Hindlimb muscle (tissue), 1 donor: ENCODE measurements at places on chromosomes 1 and 21. TPM values are rescaled to one million over a fixed set of nuclear protein-coding genes. Genes with fewer than 3 reads are reported as not detected.

Gene CD1D
- 1.9 TPM for polyA plus RNA-seq

Gene NR5A2
- polyA plus RNA-seq = 3.0 TPM

Gene DOP1B
- 11.3 TPM for polyA plus RNA-seq

Gene TUFT1
- polyA plus RNA-seq = 8.8 TPM

Gene OPRD1
- 0.74 TPM for polyA plus RNA-seq

Gene NEK7
- 37.2 TPM for polyA plus RNA-seq

Gene FAM20B
- polyA plus RNA-seq = 28.2 TPM

Gene PPM1J
- polyA plus RNA-seq = 3.8 TPM

Gene PDC
- polyA plus RNA-seq = 0.27 TPM

Gene SPSB1
- polyA plus RNA-seq = 7.0 TPM

Gene COL16A1
- polyA plus RNA-seq = 121 TPM

Gene CELA2A
- 0.84 TPM for polyA plus RNA-seq

Gene ERRFI1
- polyA plus RNA-seq = 7.6 TPM

Gene LEFTY1
- polyA plus RNA-seq = 0.52 TPM

Gene IVL
- 0.36 TPM for polyA plus RNA-seq

Gene CIART
- polyA plus RNA-seq = 2.3 TPM

Gene IFFO2
- polyA plus RNA-seq = 6.2 TPM

Gene IL22RA1
- not detected for polyA plus RNA-seq

Gene CCDC27
- polyA plus RNA-seq = 0.14 TPM

DNA sequence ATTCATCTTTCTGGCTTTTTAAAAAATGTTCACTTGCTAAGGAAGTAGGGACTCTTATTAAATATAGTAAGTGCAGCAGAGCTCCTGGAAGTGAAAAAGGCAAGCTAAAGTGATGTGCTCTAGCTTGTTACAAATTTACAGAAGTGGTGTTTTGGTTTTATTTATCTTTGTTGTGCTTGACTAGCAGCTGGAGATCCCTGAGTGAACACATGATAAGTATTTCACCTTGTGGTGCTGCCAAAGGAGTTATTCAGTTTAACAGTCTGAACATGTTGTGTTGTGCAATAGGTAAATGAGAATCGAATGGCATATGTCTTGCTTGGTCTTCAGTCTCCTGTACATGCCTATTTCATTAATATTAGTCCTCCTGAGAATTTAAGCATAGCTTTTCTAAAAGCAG is 315.7 kb downstream of the TPR start:
- DNase-seq = no peak

- DNase-seq = peak; percentile 23
Measured at GRCh38 chr1:231161667-231162296, at the start of gene TRIM67. TSS of gene TRIM67 (plus strand) at chr1:231162058. CDS start at chr1:231162970, 912 bp downstream.

DNA sequence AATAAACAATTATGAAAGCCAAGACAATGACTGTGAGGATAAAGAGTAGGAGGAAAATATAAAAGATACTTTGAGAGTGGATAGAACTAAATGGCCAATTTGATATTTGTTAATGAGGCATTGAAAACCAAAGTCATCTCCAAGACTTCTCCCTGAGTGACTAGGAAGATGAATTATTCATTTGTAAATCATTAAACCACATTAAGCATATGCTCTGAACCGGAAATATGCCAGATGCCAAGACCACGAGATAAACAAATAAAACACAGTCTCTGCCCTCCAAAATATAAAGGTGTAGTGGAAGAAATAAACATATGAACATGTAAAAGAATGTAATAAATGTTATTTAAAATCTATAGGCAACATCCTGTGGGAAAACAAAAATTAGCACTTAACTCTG is 78.8 kb downstream of the MRPL39 start:
- DNase-seq = no peak

GRCh38 chr1:905811-906599 is 17.7 kb upstream of the SAMD11 start:
- no peak for DNase-seq

GRCh38 chr1:166007176-166007575 is 159.6 kb downstream of the FAM78B start:
- DNase-seq = no peak

- DNase-seq = no peak
Measured at GRCh38 chr21:42844411-42845113, 34.8 kb downstream of the WDR4 start.

- peak; percentile 41 for DNase-seq
Measured at GRCh38 chr1:154557939-154558719, at the start of gene UBE2Q1. TSS of gene UBE2Q1 (minus strand) at chr1:154558662. CDS start at chr1:154558553, 109 bp downstream.

DNA sequence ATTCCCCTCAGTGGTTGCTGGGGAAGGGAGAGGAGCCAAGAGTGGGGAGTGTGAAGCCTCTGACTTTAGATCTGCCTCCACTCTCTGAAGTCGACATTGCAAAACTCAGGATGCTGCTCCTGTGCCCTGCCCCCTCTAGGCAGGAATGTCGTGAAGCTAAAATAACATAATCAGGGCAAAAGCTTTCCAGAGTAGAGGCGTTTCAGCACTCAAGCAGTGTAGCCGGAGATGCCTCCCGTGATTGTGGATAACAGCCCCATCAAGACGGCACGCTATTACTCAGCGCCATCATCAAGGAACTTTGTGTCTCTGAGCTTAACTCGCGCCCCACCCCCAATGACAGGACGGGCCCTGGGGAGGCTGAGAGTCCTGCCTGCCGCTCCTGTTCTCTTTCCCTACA is 60.0 kb downstream of the FBXO2 start:
- DNase-seq = no peak

GRCh38 chr1:21775550-21775914 is 7.4 kb downstream of the USP48 start:
- DNase-seq = no peak

DNA sequence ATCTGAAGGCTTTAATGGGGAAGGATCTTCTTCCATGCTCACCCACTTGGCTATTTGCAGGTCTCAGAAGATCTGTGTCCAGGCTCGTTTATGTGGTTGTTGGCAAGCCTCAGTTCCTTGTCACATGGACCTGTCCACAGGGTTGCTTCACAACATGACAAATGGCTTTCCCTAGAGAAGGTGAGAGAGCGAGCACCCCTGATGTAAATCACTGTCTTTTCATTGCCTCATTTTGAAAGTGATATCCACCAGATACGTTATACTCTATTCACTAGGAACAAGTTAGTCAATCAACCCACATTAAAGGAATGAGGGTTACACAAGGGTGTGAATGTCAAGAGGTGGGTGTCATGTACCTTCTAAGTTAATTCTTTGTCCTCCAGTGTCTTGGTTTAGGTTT is 433.3 kb downstream of the RPS6KC1 start:
- no peak for DNase-seq

DNA sequence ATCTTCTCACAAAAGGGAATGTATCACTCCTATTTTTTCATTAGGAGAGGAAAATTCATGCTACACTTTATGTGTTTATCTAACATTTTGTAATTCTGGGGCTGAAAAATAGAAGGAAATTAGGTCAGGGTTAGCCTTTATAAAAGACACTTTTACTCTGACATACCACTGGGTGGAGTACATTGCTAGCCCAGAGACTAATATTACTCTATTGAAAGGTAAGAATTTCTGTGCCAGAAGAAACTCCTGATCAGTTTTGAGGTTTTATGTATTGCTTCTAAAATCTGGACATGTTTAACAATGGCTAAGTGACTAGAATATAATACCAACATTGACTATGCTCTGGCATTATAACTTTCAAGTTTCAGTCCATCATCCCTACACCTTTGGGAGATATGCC is 724.6 kb downstream of the USP25 start:
- DNase-seq = no peak

DNA sequence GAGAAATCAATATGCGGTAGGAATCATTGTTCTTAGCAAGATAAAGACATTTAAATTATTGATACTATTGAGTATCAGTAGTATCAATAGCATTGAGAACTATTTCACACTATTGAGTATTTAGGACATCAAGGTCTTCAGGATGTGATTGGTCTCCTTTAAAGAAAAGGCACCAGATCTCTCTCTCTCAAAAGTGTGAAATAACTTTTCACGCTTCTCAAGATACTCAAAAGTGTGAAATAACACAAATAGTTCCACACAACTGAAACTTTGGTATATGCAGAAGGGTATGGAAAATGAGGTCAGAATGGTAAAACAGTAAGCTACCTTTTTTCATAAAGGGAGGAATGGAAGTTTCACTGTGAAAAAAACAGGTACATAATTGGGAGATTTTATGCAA is 6.7 kb upstream of the PYHIN1 start:
- DNase-seq = no peak

DNA sequence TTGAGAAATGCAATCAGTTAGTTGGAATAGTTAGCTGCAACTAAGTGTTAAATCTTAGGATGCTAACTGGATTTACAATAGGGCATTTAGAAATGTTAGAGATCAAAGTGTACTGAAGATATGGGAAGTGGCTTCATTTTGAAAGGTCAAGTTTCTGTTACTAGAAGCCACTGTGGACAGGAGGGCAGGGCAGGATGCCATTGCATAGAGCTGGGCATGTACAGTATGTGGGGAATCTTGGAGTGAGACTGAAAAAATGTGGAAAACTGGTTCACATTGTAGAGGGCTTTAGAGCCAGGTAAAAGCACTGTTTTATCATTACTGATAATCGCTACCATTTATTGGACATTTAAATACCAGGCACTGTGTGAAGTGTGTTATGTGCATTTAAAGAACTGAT is 31.0 kb downstream of the ARID1A start:
- no peak for DNase-seq

- DNase-seq = no peak
Measured at GRCh38 chr1:155555915-155556314, 6.7 kb downstream of the ASH1L start.

GRCh38 chr1:8333246-8333987 is 15.5 kb downstream of the SLC45A1 start:
- DNase-seq = no peak

DNA sequence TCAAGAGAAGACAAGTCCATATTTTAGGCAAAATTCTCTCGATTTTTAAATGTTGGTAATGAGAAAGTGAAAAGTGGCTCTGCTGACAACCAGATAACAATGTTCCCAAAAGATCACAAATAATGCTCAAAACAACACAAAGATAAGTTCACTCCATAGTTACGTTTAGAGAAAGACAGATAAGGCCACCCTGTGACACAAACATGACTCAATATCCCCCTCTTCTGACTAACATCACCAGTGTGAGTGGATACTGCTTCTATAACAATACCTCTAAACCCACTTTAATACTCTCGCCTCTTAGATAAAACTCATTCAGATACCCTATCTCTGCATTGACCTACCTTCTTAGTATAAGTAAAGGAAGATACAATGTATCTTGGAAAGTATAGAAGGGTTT is 51.2 kb upstream of the RGS7 start:
- no peak for DNase-seq

DNA sequence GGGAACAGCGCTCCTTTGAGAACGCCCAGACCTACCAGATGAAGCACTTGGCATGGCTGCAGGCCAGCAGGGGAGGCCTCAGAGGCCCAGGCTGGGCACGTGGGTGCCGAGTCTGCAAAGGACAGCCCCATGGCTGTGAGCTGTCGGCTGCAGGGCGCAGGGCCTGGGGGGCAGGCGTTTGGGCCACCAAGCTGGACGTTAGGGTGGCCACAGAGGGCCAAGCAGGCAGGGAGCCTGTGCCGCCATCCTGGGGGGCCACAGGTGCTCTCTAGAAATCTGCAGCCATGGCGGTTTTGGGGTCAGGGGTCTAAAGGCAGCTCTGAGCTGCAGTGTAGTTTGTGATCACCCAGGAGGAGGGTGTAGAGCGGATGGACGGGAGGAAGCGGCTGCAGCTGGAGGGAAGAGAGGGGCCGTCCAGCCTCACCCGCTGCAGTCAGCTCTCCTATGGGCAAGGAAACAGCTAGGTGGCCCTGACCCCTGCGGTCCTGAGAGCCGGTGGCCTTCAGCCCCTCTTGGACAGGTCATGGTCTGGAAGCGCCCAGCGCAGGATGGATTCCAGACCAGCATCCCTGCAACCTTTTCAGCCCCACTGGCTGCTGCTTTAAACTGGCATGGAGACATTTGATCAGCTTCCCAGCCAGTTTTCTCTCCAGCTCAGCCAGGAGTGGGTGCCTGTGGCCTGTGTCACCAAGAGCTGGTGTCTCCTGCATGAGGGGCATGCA is 11.0 kb downstream of the IBA57 start:
- DNase-seq = no peak

- DNase-seq = no peak
Measured at GRCh38 chr1:35173491-35173890, 19.5 kb downstream of the SFPQ start.

- peak; percentile 68 for DNase-seq
Measured at GRCh38 chr1:210407207-210407886, 78.6 kb downstream of the HHAT start.

- DNase-seq = no peak
Measured at GRCh38 chr1:217542837-217543236, 88.1 kb downstream of the GPATCH2 start.

DNA sequence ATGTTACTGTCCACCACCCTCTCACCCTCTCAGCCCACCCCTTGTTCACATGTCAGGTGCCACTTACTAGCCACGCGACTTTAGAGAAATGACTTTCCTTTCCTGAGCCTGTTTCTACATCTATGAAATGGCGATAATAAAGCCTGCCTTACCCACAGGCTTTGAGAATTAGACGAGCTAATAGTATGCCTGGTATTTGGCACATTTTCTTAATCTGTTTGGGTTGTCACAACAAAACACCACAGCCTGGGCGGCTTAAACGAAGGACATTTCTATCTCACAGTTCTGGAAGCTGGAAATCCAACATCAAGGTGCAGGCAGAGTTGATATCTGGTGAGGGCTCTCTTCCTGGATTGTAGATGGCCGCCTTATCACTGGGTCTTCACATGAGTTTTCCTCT is 273.9 kb upstream of the FMN2 start:
- DNase-seq = no peak

- DNase-seq = no peak
Measured at GRCh38 chr1:199716729-199717128, 310.8 kb upstream of the NR5A2 start.

DNA sequence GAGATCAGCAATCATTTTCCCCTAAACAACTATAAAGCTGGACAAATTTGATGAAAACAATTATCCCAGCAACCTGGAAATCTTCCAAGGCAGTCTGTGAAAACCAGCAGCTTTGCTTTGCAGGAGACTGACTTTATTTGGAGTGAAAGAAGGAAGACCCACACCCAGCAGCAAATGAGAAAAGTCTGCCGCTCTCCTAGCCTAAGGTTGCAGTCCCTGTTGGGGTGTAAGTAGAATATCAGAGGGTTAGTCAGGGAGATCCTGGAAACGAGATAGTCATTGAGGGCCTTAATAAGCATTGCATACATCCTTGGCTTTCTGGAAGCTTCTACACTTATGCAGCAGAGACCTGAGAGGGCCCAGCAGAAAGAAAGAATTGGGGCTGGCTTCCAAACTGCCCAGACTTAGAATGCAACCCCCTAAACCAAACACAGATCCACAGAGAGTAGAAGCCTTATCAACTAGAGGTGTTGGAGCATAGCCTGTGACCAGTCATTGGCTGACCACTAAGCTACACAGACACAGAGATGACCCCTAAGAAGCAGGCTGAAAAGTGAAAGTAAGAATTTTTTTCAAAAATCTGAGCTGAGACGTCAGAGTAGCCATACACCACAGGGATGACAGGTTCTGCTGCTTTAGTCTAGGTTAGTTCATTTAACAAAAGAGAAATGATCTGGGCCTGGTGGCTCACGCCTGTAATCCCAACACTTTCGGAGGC is 98.3 kb downstream of the LYPLAL1 start:
- peak; percentile 28 for DNase-seq

GRCh38 chr1:53180226-53180625 is 16.4 kb upstream of the CPT2 start:
- no peak for DNase-seq

- no peak for DNase-seq
Measured at GRCh38 chr1:184931566-184931965, 42.7 kb downstream of the NIBAN1 start.
